NCI-H1092 treated with DMSO at 0.1 percent for 48 hours (cell line): ENCODE measurements at places on chromosomes 3 and 15.

GRCh38 chr3:96300743-96301142, 513.7 kb upstream of the EPHA6 start:
- no peak for DNase-seq

DNA sequence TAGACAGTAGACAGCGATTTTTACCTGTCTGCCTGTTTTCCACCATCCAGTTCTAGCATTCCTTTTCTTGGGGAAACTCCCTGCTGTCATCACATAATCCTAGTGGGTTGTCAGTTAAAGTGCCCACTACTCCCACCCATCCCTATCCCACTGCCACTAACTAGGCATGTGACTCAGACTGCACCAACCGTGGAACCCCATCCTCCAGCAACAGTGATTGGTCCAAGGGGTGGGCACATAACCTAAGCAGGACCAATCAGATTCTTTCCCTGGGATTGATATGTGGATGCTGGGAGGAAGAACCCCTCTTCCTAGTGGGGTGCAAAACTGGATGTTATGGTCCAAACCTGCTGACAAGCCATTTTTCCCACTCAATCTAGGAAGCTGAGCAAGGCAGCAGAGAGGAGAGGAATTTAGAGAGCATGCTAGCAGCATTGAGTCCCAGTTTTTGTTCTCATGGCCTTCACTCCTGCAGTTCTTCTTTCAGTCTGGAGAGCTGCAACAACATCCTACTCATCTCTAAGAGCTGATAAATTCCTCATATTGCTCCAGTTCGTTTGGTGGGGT, 3.9 kb upstream of the INSYN1 start:
- DNase-seq = no peak

- no peak for DNase-seq
Measured at GRCh38 chr15:99441871-99442251, 123.9 kb upstream of the MEF2A start.

- peak; percentile 55 for DNase-seq
Measured at GRCh38 chr15:93467337-93467736, 378.3 kb upstream of the RGMA start.

- DNase-seq = no peak
Measured at GRCh38 chr3:114363554-114364202, 69.8 kb downstream of the TIGIT start.

- no peak for DNase-seq
Measured at GRCh38 chr15:78923480-78924360, 21.1 kb downstream of the CTSH start.

- no peak for DNase-seq
Measured at GRCh38 chr3:138854940-138855339, 20.2 kb upstream of the PIK3CB start.

DNA sequence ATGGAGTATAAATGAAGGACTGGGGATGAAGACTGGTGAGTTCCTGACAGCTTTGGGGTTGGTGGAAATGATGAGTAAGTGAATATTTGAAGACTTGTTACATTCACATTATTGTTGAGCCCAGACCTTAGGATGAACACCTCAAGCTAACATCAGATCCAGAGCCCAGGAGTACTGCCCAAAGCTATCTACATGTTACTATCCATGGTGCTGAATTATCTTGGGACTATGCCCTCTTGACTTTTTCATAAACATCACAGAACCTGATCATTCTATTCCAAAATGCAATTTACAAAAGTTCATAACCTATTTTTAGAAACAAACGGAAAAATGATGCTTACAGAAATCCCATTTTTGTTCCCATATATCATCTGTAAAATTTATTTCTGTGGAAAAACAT, 613.3 kb downstream of the TUSC7 start:
- no peak for DNase-seq
